ENCODE measurements at places on chromosomes 3 and 15.

DNA sequence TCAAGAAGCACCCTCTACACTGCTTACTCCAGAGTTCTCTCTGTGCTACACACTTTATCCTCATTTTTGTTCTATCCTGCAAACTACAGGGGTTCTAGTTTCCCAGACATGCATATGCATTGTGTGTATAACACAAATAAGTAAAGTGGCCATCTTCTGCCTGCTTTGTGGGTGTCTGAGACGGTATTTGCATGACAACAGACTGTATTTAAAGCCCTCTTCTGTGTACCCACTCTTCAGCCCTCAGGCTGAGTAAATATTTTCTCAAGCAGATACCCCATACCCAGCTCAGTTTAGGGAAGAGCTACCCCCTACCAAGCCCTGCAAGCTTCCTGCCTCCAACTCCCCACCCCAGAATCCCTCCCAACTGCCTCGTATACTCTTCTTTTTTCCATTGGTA is 31.7 kb downstream of the SYNPR start:
- DNase-seq, result no peak

GRCh38 chr3:182713743-182714517 is 79.4 kb upstream of the ATP11B start:
- no peak for DNase-seq

DNA sequence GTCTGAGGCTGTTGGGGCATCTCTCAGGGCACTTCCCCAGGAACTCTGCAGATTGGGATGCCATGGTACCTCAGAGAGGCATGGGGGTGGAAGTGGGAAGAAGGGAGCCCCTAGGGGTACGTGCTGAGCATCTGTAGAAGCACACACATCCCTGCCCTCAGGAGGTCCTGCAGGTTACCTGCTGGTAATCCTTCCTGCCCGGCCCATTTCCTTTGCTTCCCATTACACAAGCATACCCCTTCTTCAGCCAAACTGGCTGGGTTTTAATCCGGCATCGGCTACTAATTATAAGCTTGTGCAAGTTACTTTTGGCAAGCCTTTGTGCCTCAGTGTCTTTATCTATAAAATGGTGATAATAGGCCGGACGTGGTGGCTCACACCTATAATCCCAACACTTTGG is 3.1 kb upstream of the SMAD6 start:
- DNase-seq, result no peak

GRCh38 chr3:9080163-9080562 is 116.9 kb upstream of the RAD18 start:
- DNase-seq, result no peak

GRCh38 chr3:142029052-142029642 is 120.2 kb downstream of the TFDP2 start:
- DNase-seq, result no peak

DNA sequence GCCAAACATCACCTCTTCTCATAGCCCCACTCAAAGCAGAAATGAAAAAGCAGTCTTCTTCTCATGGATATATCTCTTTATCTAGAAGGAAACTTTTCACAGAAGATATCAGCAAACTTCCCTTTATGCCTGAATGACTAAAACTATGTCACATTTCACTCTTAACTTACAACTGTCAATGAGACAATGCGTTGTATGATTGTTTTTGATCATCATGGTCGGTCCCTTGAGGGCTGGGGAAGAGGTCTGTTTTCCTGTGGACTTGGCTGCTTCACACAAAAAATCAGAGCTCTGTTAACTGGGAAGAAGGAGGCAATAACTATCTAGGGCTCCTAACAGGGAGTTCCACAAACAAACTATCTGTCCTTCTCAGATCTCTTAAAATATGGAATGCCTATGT is 5.1 kb downstream of the NLGN1 start:
- no peak for DNase-seq

DNA sequence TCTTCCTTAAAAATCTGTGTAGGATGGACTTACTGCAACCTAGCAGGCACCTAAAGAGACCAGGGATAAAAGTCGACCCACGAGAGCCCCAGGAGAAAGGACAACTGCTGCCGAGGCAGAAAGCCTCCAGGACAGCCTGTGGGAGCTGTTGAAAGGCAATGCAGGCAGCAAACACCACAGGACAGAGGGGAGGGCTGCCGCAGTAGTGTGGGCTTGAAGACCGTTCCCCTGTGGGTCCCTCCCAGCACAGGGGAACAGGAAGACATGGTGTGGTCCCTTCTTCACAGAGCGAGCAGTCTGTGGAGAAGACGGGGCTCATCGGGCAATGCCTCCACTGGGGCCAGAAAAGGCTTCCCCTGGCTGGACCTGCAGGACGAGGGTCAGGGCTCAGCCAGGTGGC is 58.5 kb upstream of the GATA2 start:
- DNase-seq, result no peak

DNA sequence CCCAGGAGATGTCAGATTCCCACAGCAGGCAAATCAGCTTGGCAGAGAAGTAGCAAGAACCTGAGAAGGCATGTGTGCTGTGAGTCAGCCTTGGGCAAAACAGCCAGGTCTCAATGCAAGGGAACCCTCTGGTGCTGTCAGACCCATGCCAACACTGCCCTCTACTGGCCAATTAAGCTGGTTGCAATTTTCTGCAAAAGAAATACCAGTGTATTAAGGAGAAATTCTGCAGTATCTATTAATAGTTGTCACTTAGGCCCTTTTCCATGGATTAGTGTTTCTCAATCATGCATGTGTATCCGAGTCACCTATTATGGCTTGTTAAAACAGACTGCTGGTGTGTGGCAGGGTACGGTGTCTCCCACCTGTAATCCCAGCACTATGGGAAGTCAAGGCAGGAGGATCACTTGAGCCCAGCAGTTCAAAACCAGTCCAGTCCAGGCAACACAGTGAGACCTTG is 26.2 kb downstream of the MAP4 start:
- peak; percentile 33 for DNase-seq

DNA sequence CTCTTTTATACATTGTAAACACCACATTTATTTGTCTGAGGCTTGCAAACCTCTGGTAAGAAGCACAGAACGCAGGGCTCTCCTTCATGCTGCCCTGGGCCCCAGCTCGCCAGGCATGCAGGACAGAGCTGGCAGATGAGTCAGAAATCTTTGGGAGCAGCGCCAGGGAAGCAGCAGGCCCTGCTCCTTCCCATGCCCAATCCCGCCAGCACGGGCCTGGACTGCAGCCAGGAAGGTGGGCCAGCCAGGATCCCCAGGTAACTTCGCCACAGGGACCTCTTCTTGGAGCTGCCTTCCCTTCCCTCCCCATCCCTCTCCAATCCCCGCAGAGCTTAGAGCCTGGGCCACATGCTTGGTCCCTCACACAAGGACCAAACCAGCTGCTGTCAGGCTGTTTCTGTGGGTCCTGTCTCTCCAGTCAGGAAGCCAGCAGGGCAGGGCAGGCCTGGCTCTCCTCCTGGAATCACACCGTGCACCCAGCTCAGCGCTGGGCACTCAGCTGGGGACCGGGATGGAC is 8.8 kb downstream of the STOML1 start:
- DNase-seq, result no peak

DNA sequence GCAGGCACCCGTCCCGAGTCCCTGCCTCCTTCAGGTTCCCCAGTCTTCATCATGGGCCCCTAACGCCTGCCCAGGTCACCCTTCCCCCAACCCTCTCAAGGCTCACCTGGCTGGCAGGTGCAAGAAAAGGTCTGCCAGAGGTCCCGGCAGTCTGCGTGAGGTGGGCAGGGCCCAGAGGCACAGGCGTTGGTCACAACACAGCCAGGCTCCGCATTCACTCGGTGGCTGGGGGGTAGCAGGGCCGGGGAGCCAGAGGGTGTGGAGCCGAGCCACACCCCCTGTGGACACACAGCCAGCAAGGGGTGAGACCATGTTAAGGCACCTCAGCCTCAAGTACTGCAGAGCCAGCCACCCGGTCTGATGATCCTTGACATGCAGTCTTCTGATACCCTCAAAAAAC is 10.9 kb downstream of the CELSR3 start:
- DNase-seq, result no peak

DNA sequence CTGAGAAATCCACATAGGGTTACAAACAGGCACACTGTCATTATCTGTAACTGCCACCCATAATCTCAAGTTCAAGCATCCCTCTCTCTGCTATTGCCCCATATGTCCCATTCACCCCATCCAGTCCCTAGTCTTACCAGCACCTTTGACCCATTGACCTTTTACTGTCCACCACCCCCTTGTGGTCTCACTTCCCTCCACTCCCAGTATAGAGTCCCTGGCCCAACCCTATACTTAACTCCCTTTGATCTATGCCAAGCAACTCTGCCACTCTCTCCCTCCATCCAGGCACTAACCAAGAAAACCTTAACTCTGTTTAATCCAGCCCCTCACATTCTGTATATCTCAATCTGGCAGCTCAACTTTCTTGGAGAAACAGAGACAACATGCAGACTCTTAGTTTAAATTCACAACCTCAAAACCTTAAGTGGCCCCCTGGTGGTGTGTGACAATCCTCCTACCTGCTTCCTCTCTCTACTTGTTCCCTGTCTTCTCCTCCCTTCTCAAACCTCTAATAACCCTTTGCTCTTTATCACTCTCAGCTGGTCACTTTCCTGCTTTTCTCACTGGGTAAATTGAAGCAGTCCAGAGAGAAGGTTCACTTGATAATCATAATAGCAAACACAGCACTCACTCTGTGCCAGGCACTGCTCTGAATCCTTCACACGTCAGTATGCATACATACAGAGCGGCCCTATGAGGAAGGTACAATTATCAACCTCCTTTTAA is 162.7 kb downstream of the STT3B start:
- DNase-seq, result no peak

DNA sequence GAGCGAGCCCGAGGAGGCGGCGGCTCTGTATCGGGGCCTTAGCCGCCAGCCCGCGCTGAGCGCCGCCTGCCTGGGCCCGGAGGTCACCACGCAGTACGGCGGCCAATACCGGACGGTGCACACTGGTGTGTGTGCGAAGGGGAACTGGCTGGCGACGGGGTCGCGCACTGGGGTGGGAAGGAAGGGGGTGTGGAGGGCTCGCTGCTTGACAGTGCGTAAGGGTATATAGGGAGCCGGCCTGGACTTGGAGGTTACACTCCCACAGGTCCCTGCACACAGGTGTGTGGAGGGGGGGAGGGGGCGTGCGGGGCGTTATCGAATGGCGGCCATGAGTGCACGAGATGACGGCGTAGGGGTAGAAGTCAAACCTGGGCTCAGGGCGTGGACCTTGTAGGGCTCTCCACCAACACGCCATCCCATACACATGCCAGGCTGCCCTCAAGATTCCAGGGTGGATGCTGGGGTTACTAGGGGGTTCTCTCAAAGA is 389 bp downstream of the APEH start:
- DNase-seq, result peak; percentile 28

DNA sequence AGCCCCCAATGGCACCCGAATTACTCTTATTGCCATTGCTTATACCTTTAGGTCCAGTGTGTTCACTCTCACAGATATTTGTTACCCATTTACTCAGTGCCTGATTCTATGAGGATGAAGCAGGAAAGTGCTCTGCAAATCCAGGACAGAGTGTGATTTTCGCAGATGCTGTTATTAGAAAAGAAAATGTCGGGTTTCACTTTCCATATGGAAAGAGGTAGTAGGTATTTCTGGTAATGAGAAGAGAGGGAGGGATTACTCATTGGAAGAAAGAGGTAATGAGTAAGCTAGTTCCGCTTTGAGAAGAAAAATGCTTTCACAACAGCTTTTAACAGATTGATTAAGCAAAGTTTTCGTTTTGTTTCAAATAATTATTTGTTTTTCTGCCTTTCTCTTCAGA is 336.3 kb upstream of the CFAP20DC start:
- no peak for DNase-seq

GRCh38 chr15:88881775-88882174 is 13.6 kb downstream of the HAPLN3 start:
- DNase-seq, result no peak

- DNase-seq, result no peak
These were observed 203.9 kb downstream of the MBNL1 start for GRCh38 chr3:152472672-152472954.

DNA sequence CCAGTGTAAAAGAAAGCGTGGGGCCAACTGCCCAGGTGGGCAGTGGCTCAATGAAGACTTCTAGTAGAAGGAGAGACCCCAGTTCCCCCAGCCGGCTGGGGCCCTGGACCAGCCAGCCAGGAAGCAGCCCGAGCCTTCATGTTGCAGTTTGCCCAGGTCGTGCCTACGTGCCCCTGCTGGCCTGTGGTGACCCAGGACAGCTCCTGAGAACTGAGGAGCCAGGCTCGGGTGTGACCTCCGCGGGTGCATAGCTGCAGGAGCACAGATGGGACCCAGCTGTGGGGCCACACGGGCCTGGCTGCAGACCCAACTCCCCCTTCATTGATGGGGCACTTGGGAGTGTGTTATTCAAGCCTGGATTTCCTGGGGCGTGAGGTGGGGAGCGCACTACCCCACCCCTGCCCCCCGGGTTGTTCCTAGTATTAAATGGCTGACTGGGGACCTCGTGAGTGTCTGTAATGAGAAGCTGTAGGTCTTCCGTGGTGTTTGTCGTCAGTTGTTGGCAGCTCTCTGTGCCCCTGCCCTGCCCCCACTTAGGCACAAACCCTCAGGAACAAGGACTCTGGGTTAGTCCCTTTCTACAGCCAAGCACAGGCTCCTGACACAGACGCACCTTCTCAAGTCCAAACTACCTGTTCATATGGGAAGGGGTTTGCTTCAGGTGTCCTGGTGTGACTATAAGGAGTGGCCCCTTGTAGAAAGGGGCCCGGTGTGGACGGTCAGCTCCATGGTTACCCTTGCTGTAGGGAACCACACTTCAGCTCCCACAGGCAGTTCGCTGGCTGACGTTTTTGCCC is 39.1 kb downstream of the IDH2 start:
- DNase-seq, result no peak

DNA sequence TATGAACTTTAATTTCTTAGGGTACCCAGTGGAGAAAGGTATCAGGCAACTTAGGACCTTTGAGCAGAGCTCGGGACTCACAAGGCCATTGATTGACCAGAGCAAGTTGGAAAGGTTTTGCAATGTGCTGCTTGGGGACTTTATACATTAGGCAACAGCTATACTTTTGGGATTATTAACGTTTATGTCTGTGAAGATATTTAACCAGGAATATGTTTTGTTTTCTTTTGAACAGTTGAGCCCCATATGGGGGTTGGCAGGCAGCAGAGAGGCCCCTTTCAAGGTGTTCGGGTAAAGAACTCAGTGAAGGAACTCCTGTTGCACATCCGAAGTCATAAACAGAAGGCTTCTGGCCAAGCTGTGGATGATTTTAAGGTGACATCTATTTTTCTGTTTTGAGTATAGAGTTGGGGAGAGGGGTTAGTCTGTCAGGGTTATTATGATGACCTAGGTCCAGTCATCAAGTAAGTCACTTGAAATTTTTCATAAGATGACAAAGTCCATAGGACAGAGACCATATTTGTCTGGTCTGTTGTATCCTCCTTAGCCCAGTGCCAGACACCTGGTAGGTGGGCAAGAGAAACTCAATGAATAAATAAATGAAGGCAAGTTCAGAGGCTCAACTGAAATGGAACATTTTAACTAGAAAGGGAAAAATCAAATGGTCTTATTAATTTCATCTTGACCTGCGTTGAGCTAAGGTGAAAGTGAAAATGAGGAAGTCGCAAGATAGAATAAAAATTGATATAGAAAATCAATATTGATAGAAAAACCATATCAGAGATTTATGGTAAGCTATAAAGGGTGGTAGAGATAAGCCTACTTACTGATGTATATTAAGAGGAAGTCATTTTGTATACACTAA is 2.8 kb downstream of the NFKBIZ start:
- DNase-seq, result no peak

- DNase-seq, result no peak
These were observed 28.9 kb downstream of the RAD51 start for GRCh38 chr15:40723919-40724318.

GRCh38 chr3:148307443-148307843 is 390.3 kb upstream of the AGTR1 start:
- no peak for DNase-seq
